ENCODE measurements at places on chromosomes 3 and 15.

DNA sequence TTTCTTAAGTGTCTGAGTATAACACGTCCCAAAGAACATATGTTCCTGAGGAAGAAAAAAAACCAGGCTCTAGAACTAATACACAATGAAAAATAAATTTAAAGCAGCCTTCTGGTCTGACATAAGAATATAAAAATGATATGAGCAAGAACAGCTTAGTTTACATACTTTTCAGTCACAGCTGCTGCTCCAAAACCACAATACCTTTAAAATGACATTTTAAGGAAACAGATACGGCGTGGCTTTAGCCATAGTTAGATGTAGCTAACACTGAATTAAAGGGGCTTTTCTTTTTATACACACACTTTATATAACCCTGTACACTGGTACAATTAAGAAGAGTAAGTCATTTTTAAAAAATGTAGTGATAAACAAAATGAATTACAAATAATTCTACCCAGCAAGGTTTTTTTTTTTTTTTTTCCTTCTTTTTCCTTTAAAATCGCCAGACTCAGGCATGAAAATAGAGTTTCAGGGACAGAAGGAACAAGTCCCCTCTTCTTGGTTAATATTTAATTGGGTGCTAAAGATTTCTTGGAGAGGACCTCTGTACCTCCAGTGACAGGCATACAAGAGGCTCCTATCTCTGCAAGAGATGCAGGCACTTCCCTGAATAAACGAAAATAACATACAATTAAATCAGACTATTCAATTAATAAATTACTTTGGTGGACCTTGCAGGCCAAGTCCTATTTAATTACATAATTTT lies 265.6 kb downstream of the FOXP1 start:
- DNase-seq: no peak

- DNase-seq: no peak
Observed at GRCh38 chr3:116052602-116053001, 392.7 kb downstream of the LSAMP start.

GRCh38 chr3:71942432-71943187 lies 157.7 kb upstream of the PROK2 start:
- no peak for DNase-seq

DNA sequence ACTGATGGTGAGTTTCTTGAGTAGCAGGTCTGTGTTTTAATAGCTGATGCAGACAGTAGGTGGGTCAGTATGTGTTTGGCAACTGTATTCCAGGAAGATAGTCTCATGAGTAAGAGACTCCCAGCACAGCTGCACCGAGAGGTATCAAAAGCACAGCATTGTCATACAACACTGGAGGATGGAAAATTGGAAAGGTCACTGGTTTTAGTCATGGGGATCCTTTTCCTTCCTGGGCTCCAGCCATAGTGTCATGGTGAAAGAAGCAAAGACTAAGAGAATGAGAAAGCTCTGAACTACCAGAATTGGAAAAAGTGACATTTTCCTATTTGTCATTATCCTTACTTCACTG lies 61.5 kb downstream of the P3H2 start:
- DNase-seq: no peak

DNA sequence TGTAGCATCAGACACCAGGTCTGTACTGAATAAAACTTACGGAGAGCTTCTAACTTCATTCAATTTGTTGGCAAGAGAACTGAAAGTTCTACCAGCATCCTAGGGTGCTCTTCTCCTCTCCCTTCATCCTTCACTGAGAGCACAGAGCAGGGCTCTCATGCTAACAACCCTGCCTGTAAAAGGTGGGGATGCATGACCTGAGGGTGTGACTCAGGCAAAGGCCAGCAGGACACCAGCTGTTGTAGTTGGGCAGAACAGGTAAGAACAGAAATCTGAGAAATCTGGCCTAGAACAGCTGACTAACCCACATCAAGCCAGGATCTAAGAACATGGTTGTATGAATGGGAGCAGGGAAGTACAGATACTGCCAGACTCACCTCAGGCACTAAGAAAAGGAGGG lies 64.2 kb downstream of the MYLK start:
- DNase-seq: no peak

DNA sequence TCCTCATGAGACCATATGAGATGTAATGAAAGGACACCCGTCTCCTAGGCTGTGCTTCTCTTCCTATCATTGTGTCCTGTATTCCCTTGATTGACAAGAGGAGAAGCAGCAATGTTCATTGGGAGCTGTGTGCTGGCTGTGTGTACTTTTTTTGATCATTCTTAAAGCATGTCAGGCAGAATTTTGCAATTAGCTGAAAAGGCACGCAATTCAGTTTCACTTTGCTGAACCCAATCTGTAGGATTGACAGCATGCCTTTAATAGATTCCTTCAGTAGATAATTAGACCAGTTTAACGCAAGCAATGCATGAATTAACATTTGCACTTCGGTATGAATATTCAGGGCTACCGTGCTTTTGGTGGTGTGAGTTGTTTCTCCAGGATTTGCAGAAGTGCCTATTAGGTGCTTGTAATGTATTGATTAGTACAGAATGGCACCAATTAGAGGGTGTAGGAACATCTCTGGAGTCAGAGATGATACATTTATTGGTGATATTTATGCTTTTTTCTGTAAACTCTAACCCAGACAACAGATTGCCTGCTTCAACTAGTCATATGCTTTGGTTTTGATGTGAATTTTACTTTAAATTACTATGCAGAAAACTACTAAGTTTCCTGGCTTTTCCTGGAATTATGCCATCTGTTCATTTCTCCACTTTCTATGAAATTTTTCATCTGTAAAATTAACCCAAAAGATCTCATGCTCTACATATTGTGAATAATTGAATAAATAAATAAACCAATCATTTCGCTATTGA lies 114.3 kb downstream of the NSUN3 start:
- no peak for DNase-seq

GRCh38 chr15:64180235-64180824 lies 17.5 kb upstream of the PPIB start:
- no peak for DNase-seq

DNA sequence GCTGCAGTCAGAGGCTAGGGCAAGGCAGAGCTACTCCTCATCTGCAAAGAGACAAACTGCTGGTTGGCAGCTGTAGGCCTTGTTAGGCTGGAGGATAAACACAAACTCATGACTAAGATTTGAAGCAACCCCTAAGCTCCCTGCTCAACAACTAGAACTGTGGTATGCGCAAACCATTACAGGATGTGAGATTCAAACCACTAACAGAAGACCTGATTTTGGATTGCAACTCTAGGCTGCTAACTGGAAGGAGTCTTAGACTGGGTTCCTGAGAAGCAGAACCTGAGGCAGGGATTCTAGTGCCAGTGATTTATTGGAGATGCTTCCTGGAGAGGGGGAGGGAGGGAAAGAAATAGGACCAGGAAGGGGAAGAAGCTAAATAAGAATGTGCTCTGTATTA lies 22.5 kb downstream of the CCR4 start:
- peak; percentile 46 for DNase-seq

DNA sequence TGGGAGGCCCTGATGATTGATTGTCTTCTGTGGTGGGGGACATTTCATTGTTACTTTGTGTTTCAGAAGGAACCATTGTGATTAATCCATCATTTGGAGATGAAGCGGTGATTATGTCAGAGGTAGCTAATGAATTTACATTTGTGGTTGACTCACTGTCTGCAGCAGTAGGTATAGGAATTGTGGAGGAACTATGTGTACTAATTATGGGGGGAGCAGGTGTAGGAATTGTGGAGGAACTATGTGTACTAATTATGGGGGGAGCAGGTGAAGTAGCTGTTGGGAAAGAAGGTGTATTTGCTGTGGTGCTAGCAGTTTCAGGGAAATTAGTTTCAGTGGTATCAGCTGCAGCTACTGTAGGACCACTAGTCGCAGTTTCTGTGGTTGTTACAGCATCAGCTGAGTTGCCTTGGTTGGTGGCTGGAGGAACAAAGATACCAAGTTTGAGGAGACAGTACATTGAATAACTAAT lies 6.9 kb downstream of the MUC13 start:
- no peak for DNase-seq

DNA sequence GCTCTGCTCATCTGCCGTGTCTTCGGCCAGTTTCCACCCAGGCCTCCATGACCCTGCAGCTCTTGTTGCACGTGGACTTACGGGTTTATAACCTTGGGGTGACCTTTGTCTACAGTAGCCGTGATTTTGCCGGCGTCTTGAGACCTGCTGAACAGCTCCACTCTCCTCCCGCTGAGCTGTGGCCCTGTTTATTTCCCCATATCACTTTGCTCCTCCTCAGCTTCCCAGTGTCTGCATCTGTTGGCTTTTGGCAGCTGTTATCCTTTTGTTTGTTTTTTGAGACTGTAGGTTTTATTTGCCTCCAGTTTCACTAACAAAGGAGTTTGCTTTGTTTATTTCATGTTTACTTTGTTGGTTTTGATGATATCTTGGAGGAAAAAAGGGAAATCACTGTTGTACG lies 29.3 kb upstream of the SLC28A1 start:
- no peak for DNase-seq

GRCh38 chr3:158750016-158750415 lies 17.8 kb upstream of the RARRES1 start:
- no peak for DNase-seq
